ENCODE measurements at places on chromosomes 16 and 17.

DNA sequence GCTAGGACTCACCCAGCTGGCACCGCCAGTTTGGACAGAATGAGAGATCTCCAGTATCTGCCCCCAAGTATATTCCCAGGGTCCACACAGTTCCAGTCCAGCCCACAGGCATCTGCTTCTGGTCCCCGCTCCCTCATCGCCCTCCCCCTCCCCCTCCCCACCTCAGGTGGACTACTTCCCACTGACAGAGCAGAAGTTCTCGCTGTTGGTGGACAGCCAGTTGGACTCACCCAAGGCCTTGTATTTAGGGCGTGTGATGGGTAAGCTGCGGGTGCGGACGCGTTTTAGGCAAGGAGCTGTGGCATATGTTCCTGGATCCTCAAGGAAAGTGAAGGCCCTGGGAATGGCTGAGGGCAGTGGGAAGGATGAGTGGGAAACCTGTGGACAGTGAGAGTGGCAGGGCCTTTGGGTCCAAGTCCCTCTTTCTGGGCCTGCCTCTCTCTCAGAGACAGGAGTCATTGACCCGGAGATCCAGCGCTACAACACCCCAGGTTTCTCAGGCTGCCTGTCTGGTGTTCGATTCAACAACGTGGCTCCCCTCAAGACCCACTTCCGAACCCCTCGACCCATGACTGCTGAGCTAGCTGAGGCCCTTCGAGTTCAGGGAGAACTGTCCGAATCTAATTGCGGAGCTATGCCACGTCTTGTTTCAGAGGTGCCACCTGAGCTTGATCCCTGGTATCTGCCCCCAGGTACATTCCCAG, 14.9 kb downstream of the CNTNAP1 start:
- DNase-seq: no peak

GRCh38 chr16:76970745-76971099, 220.3 kb upstream of the MON1B start:
- DNase-seq: no peak

DNA sequence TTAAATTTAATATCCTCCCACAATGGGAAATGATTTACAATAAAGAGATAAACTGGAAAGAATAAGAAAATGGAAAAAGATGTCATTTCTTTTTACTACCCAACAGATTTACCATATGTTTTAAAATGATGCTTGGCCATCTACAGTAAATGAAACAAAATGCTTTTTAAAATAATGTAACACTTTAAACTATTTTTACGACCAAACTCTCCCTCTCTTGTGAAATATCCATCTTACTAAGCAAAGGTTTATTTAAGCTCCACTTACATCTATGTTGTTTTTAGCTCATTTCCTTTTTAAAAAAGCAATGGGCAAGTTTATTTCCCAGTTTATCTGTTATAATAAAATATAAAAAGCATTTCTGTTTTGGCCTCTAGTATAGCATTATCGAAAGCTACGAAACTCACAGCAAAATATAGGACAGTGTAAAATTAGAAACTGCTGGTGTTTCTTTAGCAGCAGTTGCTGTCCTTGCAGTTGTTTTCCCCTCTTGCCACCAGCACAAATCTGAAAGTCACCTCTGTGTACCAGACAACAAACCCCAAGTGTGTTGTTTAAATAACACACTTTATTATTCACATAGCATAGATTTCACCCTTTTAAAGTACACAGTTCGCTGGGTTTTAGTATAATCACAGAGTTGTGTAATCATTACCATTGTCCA, 195.1 kb downstream of the CDRT15L2 start:
- no peak for DNase-seq

GRCh38 chr16:3175157-3176093, 12.6 kb upstream of the OR1F1 start:
- DNase-seq: no peak

- DNase-seq: no peak
Measured at GRCh38 chr16:50340578-50340977, 28.2 kb downstream of the BRD7 start.

GRCh38 chr17:6557040-6557438, 684 bp upstream of the PITPNM3 start:
- no peak for DNase-seq
